SIG-M5 (cell line): ENCODE measurements at places on chromosomes 1 and 21.

GRCh38 chr1:218426343-218426657 is 81.2 kb downstream of the TGFB2 start:
- no peak for DNase-seq

DNA sequence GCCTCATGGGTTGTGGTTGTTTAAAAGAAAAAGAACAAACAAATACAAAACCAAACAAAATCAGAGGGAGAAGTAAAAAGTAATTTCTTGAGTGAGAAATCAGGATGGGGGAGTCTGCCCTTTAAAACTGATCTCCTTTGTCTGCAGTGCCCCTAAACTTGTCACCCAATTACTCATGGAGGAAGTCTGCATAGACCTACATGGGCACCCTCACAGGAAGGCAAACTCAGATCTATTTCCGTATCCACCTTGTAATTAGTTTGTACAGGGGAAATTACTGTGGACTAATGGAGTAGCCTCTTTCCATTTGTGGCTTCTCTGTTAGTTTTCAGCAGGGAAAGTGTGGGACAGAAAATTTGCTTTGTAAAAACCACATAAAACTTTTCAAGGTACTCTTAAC is 600.4 kb downstream of the ADGRL2 start:
- DNase-seq = no peak

DNA sequence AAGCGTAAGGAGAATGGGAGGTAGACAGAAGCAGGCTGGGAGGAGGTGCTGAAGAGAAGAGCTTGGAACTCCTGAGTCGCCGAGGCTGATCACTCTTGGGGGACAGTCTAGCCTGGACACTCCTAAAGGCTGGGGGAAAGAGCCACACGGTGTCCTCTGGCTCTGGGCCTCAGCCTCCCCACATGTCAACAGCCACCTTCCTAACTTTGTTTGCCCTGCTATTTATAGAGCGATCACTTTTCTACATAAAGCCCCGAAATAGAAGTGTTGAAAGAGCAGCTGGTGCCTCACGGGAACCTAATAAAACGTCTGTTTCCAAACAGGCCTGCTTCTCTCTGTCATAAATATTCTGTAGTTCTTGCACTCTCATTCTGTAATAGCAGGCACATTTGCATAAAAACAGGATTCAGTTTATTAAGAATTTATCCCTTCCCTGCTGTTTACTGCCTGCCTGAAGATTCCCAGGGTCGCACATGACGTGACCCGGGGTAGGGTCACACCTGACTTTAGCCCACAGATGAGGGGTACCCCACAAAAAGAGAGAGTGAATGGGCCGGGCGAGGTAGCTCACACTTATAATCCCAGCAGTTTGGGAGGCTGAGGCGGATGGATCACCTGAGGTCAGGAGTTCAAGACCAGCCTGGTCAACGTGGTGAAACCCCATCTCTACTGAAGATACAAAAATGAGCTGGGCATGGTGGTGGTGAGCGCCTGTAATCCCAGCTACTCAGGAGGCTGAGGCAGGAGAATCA is 212.5 kb downstream of the TOMM20 start:
- peak; percentile 94 for DNase-seq

DNA sequence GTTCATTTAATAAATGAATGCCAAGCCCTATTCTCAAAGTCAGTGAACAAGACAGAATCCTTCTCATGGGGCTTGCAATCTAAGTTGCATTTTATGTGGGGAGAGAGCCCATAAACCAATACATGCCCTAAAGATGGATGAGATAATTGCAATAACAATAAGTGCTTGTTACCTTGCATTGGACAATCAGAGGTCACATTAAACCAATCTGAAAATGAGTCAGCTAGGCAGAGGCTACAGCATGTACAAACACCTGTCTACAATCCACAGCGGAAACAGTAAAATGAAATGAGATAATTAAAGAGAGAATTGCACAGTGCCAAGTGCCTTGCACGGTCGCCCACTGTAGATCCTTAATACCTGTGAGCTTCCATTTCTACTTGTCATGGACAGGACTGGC is 7.4 kb upstream of the IGFN1 start:
- DNase-seq = no peak

DNA sequence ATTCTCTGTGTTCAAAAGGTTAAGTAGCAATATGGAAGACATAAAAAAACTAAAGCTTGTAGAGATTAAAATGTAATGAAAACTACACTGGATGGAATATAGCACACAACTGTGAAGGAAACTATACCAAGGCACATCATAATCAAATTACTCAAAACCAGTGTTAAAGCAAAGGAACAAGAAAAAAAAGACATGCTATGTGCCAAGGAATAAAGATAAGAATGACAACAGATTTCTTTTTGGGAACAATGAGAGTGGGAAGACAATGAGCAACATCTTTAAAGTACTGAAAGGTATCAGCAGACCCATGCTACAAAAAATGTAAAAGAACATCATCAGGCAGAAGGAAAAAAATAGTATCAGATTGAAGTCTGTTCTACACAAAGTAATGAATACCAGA is 157.8 kb downstream of the VPS13D start:
- no peak for DNase-seq

GRCh38 chr1:230794431-230794830 is 47.2 kb downstream of the CAPN9 start:
- no peak for DNase-seq

DNA sequence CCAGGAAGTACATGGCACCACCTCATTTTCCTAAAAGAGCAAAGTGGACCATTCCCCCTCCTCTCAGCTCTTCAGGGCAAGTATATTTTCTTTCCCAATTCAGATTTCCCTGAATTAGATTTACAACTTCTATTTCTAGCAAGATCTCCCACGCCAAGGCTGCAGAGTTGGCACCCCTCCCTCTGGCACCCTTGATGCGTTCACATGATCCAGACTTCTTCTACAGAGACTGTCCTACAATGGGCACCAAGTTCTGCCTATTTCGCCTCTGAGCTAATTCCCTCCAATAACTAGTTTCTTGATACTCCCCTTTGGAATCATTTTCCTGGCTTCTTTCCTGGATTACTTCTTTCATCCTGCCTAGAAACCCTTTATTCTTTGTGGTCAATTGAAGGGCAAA is 122.0 kb downstream of the CDC7 start:
- no peak for DNase-seq

DNA sequence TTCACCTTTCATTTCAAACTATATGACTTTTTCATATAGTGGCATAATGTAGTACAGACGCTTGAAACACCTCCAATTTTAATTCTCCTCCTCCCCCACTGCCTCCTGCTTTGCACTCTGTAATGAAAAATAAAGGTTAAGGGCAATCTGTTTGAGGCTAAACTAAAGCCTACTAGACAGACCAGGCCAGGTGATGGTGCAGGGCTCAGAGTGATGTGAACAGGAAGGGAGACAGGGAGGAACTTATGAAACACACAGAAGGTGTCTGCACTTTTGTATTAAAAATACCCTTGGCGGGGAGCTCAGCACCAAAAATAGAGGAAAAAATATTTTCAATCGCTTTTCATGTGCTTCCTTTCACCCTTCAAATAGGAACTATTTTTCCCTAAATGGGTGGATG is 415.4 kb downstream of the LMO4 start:
- no peak for DNase-seq

DNA sequence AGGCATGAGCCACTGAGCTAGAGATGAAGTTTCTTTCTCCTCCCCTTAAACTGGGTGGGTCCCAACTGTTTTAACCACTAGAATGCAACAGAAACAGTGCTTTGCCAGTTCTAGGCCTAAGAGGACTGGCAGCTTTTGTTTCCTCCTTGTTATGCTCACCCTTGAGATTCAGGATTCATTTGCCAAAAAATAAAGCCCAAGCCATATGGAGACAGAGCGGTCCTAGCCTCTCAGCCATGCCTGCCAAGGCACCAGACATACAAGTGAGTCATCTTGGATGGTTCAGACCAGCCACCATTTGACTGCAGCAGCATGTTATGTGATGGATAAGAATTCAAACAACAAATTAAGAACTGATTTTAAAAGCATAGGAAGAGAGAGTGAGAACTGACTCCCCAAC is 38.1 kb upstream of the STUM start:
- DNase-seq = no peak

GRCh38 chr1:36645867-36646266 is 163.2 kb upstream of the CSF3R start:
- no peak for DNase-seq

- no peak for DNase-seq
Observed at GRCh38 chr1:178743801-178744200, 18.8 kb downstream of the RALGPS2 start.

DNA sequence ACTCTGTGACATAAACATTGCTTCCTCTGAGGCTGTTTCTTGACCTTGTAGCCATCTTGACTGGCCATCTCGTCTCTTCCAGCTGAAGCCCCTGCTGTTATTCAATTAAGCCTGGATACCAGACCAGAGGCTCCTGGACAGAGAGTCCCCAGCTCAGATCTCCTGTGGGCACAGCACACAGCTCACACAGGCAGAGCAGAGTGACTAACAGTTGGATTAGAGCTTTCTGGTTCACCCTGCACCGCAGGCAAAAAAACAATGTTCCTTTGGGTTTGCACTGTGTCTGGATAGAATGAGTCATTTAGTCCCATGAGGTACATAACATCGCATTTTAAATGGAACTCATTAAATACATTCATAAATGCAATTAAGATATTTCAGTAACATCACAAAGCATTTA is 33.4 kb upstream of the USH2A start:
- no peak for DNase-seq

- DNase-seq = no peak
Observed at GRCh38 chr1:234844479-234845031, 234.6 kb upstream of the IRF2BP2 start.

- no peak for DNase-seq
Observed at GRCh38 chr1:157040802-157041201, 4.7 kb downstream of the ARHGEF11 start.

DNA sequence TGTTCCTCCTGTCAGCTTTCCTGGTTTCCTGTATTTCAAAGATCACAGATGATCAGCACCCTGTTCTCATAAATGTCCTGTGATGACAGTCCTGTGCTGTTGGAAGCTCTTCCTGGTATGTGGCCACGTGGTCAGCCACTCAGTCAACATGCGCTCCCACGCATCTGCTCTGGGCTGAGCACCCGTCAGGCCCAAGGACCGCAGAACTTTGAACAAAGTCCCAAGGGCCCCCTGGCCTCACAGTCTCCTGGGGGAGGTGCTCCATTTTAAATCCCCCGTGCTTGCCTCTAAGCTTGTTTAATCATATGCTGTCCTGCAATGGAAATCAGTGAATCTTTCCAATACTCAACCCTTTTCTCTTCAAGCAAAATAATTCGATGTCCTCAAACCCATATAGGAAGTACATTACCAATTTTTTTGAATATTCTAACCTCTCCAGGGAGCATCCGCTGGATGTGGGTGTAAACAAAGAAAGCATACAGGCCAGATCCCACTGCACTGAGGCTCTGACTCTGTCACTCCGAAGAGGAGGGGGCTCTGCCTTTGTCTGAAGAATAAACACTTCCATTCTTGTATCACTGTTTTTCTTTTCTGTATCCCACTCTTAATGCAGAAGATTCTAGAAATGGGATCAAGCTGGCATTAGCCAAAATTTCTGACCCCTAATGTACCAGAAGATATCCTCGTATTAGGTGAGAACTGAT is 250.3 kb downstream of the SDCCAG8 start:
- DNase-seq = no peak

DNA sequence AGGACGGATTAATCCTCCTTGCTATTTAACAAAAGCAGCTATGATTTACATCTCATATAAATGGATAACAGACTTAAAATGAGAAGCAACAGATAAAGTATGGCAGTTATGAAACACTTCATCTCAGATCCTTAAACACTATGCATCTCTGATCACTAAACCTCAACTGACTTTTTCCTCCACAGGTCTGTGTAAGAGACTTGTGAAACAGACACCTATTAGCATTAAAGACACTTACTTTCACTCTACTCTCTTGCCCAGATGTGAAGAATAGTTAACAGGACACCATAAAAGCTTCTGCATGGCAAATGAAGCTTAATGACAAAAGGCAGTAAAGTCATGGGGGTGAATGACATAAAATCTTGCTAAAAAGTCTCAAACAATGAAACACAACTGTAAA is 6.2 kb downstream of the LIN9 start:
- DNase-seq = no peak

GRCh38 chr1:223556414-223557129 is 108.9 kb downstream of the CAPN8 start:
- DNase-seq = peak; percentile 14

GRCh38 chr1:198763298-198763714 is 124.5 kb downstream of the PTPRC start:
- no peak for DNase-seq

DNA sequence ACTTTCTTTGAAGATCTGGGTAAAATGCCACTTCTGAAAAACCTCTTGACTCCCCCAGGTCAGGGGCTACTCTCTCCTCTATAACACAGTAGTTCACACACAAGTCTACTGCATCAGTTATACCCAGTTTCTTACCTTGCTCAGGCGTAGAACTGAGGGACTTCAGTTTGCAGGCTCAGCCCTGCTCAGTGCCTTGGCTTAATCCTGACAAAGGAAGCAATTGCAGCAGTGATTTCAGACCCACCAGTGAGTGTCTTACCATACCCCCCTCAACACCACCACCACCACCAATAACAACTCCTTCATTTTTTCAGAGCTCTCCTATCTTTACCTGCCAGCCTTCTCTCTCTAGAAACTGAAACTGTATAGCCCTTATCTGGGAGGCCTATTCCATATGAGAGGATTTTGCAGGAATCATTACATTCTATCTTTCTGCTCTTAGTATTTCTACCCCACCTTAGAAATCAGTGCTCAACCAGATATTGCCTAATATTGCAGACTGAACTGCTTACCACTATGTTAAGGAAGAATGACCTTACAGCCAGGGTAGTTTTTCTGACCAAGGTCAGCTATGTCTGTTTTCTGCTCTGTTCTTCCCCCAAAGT is 105.5 kb upstream of the S1PR1 start:
- no peak for DNase-seq

- DNase-seq = no peak
Observed at GRCh38 chr1:53431244-53431643, 28.0 kb upstream of the DMRTB1 start.

DNA sequence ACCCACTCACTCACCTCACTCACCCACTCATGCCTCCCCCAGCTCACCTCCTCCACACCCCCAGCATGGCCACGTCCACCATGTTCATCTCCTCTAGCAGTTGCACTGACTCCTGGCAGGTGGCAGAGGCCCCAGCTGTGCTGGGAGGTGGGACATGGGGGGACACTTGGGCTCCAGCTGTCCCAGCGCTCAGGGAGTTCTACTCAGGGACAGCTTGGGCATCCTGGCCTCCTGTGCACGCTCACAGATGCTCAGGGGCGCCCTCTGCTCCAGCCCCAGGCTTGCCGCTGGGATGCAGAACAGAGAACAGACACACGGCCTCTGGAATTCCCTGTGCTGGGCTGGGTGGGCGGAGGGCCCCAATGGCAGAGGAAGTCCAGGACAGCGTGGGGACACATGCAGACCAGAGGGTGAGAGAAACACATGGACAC is 5.2 kb downstream of the KRTAP10-8 start:
- no peak for DNase-seq
